Tongue (tissue), 3 donors: ENCODE measurements at places on chromosomes 1 and 21. TPM values are rescaled to one million over a fixed set of nuclear protein-coding genes. Genes with fewer than 3 reads are reported as not detected.

DNA sequence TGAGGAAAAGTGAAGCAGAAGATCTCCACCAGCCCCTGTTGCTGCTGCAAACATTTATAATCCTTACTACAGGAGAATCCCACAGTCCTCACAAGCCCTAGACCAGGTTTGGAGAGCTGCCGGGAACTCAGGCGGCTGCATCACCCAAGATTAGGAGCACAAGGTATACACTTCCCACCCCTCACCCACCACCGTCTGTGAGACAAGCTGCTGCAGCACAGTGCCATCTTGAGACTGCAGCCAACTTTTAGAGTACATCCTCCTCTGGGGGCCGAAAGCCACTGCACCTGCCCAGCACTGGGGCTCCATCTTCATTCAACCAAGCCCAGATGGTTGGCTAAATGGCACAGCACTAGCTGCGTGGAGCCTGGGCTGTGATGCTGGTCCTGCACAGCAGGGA, 13.8 kb downstream of the OLFML3 start:
- DNase-seq: no peak

DNA sequence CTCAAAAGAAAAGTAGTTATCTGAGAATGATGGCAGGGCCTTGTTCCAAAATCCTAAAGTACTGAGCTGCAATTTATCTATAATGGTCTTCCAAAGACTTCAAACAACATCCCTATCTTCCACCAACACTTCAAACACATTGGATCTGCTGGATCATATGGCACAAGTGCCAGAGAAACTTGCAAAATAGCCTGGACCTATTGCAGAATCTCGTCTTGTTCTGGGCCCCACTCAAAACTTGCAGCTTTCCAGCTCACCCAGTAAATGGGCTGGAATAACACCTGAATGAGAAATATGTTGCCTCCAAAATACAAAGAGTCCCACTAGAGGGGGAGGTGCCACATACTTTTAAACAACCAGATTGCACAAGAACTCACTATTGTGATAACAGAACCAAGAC, 44.0 kb upstream of the PKN2 start:
- DNase-seq: no peak

DNA sequence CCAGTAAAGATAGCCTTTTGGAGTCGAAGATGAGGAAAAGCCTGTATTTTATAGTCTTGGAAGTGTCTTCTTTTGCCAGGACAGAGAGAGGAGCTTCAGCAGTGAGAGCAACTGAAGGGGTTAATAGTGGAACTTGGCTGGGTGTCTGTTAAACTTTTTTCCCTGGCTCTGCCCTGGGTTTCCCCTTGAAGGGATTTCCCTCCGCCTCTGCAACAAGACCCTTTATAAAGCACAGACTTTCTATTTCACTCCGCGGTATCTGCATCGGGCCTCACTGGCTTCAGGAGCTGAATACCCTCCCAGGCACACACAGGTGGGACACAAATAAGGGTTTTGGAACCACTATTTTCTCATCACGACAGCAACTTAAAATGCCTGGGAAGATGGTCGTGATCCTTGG, at the start of gene VCAM1:
Gene VCAM1 (plus strand): TSS at position 253 of the 400 bp plus-strand sequence. CDS start 119 bp downstream, at position 372.
- peak; percentile 68 for DNase-seq

DNA sequence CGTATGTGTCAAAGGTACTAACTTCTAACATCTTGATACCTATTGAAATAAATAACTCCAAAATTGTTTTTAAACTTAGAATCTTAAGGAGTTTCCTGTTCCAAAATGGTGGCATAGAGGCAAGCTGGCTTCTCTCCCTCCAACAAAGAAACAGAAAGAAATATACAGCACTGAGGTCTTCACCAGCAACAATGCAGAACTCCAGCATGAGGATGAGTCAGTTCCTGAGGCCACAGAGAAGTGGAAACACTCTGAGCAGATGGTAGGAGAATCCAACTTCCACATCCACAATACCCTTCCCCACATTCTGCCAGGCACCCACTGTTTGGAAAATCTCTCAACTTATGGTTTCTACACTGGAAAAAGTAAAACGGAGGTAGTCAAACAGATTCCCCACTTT, 12.2 kb upstream of the PPIH start:
- DNase-seq: no peak

DNA sequence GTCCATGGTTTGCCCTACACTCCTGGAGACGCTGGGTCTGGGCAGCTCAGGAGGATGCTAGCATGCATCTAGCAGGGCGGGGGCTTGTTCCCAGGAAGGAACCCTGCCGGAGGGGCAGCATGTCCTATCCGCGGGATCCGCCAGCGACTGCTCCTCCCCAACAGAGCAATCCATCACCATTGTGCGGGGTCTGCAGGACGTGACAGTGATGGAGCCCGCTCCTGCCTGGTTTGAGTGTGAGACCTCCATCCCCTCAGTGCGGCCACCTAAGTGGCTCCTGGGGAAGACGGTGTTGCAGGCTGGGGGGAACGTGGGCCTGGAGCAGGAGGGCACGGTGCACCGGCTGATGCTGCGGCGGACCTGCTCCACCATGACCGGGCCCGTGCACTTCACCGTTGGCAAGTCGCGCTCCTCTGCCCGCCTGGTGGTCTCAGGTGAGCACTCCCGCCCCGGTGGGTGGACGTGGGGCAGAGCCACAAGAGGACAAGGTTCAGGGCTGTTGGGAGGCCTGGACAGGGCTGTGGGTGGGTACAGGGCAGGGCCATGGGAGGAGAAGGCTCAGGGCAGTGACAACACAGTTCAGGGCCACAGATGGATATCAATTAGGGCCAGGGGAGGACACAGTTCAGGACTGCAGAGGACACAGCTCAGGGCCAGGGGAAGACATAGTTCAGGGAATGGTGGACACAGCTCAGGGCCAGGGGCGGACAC, 71.3 kb downstream of the OBSCN start:
- DNase-seq: no peak

DNA sequence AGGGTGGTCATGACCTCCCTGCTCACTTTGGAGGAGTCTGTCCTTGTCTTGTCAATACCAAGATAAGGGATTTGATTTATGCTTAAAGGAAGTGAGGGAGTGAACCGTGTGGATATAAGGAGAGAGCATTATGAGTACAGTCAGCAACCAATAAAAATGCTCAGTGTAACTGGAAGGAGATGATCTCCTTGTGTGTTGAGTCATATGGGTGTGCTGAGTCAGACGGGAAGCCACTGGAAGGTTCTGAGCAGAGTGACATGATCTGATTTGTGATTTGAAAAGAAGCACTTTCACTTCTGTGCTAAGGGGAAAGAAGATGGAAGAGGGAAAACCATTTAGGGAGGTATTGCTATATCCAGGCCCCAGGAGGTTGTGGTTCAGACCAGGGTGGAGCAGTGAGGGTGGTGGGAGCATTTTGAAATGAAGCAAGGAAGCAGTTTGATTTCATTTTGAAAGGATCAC, 2.5 kb upstream of the BCL10 start:
- DNase-seq: no peak

GRCh38 chr1:45643978-45644377, 20.1 kb upstream of the CCDC17 start:
- no peak for DNase-seq

DNA sequence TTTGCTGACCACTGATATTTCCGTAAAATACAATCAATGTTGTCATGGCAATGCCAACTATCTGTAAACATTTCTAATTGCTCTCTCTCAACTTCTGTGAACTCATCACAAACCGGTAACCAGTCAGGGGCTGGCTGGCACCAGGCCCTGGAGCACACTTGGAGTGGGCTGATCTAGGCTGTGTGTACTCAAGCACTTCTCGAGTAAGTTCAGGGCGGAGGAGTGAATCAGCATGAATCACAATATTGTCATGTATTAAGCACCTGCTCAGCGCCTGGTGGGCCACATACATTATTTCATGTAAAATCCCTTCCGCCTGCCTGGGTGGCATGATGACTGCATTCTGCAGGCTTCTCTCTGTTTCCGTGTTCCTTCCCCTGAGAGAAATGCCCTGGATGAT, 212.4 kb downstream of the FOXD2 start:
- peak; percentile 48 for DNase-seq

- no peak for DNase-seq
Observed at GRCh38 chr1:184745929-184746638, 8.6 kb downstream of the EDEM3 start.

GRCh38 chr1:18234790-18235242, 127.2 kb downstream of the IGSF21 start:
- DNase-seq: peak; percentile 56

DNA sequence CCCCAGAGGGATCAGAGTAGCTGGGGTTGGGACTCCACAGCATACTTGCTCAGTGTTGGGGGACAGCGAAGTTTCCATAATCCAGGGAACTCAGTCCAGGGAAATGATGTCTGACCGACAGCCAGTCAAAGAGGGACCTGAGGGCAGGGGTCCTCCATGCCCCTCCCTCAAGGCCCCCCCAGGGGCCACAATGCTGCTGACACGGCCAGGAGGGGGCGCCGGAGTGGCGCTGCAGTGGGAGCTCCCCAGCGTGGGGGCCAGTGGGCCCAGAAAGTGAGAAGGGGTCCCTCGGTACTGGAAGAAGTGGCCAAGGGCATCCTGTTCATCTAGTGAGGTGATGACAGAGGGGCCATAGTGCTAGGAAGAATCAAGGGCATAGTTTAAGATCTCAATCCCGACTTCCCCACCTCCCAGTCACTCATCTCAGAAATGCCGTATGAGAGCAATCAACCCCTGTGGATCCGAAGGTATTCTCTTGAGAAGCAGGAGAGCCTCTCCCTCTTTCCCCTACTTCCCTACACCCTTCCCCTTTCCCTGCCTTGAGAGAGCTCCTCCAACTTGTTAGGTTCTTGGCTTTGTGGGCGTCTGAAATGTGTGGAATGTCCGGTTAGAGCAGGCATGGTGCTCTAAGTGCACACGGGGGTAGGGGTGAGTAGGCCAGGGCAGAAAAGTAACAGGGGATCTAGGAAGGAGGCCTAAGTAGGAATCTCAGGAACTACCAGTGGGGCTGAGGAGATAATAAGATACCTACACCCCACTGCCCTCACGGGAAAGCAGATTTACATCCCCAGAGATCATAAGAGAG, 4.1 kb downstream of the NUDT17 start:
- no peak for DNase-seq

- DNase-seq: no peak
Observed at GRCh38 chr1:10613340-10613739, 138.6 kb downstream of the PEX14 start.

GRCh38 chr1:158003406-158003800, 10.0 kb downstream of the KIRREL1 start:
- DNase-seq: no peak

GRCh38 chr21:14942801-14943490, 121.9 kb downstream of the NRIP1 start:
- DNase-seq: no peak

- DNase-seq: no peak
Observed at GRCh38 chr1:111191496-111191895, 8.9 kb downstream of the DENND2D start.

- DNase-seq: no peak
Observed at GRCh38 chr1:146016891-146017290, 4.6 kb downstream of the HJV start.

DNA sequence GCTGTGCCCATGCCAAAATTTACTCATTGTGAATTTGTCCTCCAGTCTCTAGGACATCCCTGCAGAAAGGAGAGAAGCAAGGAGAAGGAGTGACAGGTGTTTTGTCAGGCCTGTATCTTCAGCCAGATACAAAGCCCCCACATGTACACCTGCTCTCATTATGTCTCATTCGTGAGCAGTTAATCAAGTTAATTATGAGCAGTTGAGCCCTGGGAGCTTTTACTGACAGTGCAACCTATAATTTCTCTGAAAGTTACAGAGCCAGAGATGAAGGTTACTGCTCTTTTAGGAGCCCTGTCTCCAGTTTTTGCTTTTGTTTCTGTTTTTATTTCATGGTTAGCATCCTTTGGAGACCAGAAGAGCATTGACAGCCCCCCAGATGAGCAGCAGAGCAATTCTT, 5.0 kb upstream of the ILDR2 start:
- DNase-seq: no peak

The CAMK2N1 gene
- total RNA-seq: 2.2 TPM

The WDR64 gene
- not detected for total RNA-seq

The CFAP141 gene
- total RNA-seq: not detected

The PRAMEF18 gene
- not detected for total RNA-seq

The NTNG1 gene
- 4.5 TPM for total RNA-seq

The CRYAA gene
- total RNA-seq: not detected

The TGFB2 gene
- total RNA-seq: 40.1 TPM

The C4BPA gene
- not detected for total RNA-seq

The CITED4 gene
- total RNA-seq: 7.9 TPM
